Activated CD8-positive, alpha-beta T cell treated with anti-CD3 and anti-CD28 coated beads, Interleukin-2, amount 10 ng/mL, durations not matched to agents 7 days and 5 days (primary cell): ENCODE measurements at places on chromosomes 7 and 10. TPM values are rescaled to one million over a fixed set of nuclear protein-coding genes. Genes with fewer than 3 reads are reported as not detected.

METTL2B gene
- total RNA-seq: 29.2 TPM

TMEM273 gene
- total RNA-seq: 25.6 TPM

SLC39A12 gene
- not detected for total RNA-seq

LDB1 gene
- total RNA-seq: 87.1 TPM

HTRA1 gene
- total RNA-seq: not detected

KLF14 gene
- not detected for total RNA-seq

ANKRD30A gene
- total RNA-seq: not detected

NPFFR1 gene
- not detected for total RNA-seq

ADRA2A gene
- total RNA-seq: not detected

RGR gene
- not detected for total RNA-seq

ZNF467 gene
- total RNA-seq: 0.11 TPM

PON3 gene
- not detected for total RNA-seq

CHPF2 gene
- 34.7 TPM for total RNA-seq

ASAH2 gene
- total RNA-seq: 1.8 TPM

HOXA13 gene
- not detected for total RNA-seq

IL2RA gene
- total RNA-seq: 177 TPM

MOGAT3 gene
- not detected for total RNA-seq
